ENCODE measurements at places on chromosomes 7 and 10. TPM values are rescaled to one million over a fixed set of nuclear protein-coding genes. Genes with fewer than 3 reads are reported as not detected.

The CEP55 gene
- total RNA-seq: 1.0 TPM

DNA sequence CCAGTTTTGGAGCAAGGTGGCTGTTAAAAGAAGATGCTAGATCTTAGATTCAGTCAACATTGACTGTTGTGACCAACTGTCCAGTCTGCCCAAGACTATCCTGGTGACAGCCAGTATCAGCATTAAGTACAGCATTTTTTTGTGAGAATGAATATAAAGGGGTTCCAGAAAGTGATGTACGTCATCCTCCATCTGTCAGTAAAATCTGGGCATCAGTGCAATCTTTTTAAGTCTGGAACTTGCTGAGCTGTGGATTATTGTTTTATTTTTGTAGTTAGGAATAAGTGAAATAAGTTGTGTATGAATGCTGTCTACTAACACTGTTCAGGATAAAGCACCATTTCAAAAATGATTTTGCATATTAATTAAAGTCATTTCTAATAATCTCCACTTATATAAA lies 1020.0 kb upstream of the GHITM start:
- DNase-seq: no peak
- H3K4me1 ChIP-seq: no peaks in the 10 kb centered on the region
- H3K27ac ChIP-seq: no peak overlapping the region
- H3K27me3 ChIP-seq: no peaks in the 10 kb centered on the region

DNA sequence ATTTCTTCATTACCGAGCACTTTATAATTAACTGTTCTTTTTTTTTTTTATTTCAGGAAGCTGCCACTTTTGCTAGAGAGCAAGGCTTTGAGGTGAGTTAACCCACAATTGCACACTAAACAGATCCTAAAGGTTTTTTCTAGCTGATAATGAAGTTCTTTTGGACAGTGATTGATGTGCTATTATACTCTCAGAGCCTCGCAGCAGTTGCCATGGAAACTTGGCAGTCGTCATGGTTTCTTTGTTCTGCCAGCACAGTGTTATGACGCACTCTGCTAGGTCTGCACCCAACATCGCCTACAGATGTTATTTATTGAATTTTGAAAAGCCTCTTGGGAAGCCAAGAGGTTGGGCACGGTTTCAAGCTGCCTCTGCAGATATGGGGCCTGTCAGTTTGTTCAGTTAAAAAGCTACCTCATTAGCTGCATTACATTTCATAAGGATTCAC lies 237.2 kb upstream of the KAT6B start:
- H3K27ac ChIP-seq: peak overlapping the region; percentile 95
- no peaks in the 10 kb centered on the region for H3K36me3 ChIP-seq
- H3K4me3 ChIP-seq: no peak overlapping the region
- peak; percentile 94 for DNase-seq
- H3K4me1 ChIP-seq: peaks cover 66% of the 10 kb centered on the region

- no peak overlapping the region for H3K4me3 ChIP-seq
- H3K36me3 ChIP-seq: no peaks in the 10 kb centered on the region
- H3K4me1 ChIP-seq: no peaks in the 10 kb centered on the region
- no peak overlapping the region for H3K27ac ChIP-seq
Measured at GRCh38 chr10:77357611-77358310, 279.8 kb downstream of the KCNMA1 start.

DNA sequence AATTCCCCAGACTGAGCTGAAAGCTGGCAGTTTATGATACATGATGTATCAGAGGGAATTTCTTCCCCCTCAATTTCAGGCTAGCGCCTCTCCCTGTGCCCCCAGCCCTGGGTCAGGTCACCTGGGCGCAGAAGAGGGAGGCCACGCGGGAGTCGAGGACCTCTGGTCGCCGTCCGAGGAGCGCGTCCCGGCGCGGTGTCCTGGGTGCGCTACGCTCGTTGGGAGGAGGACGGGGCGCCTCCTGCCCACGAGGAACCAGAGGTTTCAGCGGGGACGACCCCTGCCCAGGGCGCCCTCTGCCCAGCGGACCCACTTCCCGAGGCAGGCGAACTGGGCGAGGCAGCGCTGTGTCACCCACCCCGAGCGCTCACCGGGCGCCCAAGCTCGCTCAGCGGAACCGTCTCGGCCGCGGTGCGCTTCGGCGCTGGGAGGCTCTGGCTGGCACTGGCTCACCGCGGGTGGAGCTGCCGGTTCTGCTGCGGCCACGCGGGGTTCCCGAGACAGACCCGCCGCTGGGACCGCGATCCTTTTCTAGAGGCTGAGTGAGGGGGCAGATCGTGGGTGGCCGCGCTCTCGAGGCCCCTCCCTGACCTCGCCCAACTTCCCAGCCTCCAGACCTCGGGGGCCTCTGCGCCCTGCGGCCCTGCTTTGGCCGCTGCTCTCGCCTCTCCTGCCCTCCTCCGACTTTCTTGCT lies at the start of gene FAM237B:
Gene FAM237B, minus strand, starts transcription at position 504 of the 694 bp plus-strand sequence. CDS start 1,556 bp downstream, outside the sequence.
- H3K36me3 ChIP-seq: no peaks in the 10 kb centered on the region
- peak within 1 kb of the TSS; percentile 13 for H3K4me3 ChIP-seq
- no peak within 1 kb of the TSS for H3K27ac ChIP-seq
- H3K4me1 ChIP-seq: peaks cover 8% of the 10 kb centered on the region
- peak; percentile 24 for DNase-seq

DNA sequence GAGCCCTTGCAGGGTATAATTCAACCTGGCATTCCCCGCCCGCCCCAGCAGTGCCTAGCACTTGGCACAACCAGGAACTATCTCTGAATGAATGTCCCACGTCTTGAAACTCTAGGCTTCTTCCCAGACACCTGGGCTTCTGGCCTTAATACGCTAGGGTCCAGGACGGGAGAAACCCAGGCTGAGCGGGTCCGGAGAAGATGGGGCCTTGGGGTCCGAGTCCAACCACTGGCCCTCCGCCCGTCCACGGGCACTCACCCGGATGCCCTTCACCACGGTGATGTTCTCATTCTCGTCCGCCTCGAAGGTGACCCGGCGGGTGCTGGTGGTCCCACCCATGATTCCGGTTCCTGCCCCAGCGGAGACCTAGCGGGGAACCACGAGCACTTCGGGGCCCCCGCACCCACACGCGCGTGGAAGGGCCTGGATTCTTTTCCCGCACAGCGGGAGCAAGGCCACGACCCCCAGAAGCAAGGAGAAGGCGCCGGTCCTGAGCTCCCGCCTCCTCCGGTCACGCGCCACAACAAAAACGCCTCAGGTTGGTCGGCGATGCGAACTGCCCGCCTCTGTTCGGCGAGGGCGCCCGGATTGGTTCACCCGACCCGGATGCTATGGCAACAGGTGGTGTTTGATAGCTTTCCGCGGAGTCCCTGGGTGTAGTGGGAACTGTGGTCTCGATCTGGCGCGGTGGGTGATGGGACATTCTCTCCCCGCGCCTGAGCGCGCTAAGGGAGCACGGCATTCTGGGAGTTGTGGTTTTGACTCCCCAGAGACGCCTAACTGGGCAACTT lies at the start of gene CHCHD3:
Gene CHCHD3, minus strand, starts transcription at position 492 of the 791 bp plus-strand sequence. Its CDS starts 153 bp downstream, at position 339.
- H3K27me3 ChIP-seq: no peaks in the 10 kb centered on the region
- peak within 1 kb of the TSS; percentile 70 for H3K27ac ChIP-seq
- peak; percentile 99 for DNase-seq
- peaks cover 11% of the 10 kb centered on the region for H3K4me1 ChIP-seq
- H3K36me3 ChIP-seq: no peaks in the 10 kb centered on the region

All from thyroid gland (tissue), 4 donors.